ENCODE measurements at places on chromosomes 3 and 15.

- peak; percentile 82 for DNase-seq
Observed at GRCh38 chr3:62622553-62623174, 249.3 kb upstream of the FEZF2 start.

DNA sequence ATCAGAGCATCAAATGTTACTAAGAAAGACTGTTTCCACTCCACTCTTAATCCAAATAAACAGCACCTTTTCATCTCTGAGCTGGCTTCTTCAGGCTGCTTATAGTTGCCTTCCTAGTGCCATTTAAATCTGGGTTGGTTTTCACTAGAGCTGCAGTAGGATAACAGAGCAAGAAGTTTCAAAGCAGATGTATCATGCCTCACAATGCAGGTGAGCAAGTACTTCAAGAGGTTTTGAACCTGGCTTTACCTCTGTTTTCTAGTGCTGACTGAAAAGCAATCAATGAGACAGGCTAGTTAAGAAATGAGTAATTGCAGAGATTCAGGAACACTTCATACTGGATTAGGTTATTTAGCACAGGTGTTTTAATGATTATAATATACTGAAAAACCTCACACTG, 147.7 kb upstream of the SATB1 start:
- no peak for DNase-seq

DNA sequence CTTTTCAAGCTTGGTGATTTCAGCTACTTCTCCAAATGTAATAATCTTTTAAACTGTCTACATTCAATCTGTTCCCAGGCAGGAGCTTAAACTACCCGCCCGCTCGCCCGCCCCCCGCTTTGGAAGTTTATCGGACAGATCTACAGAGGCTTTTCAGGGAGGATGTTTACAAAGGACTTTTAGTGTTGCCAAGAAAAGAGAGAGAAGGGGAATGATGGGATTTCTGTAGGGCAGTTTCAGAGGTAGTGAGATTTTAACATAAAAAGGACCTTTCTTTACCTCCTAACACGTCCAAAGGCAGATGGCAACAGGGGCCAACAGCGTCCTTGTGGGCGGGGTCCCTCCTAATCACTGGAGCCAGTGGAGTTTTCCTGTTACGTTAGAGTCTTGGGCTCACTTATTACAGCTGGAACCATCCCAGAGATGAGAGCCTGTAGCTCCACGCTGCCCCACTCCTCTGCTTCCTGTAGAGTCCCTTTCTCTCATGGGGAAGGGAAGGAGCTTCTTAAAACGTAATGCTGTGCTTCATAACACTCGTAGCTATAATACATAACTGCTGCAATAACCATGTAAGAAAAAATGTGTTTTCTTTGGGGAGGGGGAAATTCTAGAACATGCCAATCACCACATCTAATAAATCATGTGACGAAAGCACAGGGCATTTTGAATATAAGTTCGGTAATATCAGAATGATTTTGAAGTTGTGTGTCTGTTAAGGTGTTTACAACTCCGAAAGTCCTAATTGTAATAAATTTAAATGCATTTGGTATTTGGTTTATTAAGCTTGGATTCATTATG, 30.9 kb downstream of the HES1 start:
- DNase-seq = no peak

- no peak for DNase-seq
Observed at GRCh38 chr15:36808411-36809160, 229.2 kb downstream of the CDIN1 start.

DNA sequence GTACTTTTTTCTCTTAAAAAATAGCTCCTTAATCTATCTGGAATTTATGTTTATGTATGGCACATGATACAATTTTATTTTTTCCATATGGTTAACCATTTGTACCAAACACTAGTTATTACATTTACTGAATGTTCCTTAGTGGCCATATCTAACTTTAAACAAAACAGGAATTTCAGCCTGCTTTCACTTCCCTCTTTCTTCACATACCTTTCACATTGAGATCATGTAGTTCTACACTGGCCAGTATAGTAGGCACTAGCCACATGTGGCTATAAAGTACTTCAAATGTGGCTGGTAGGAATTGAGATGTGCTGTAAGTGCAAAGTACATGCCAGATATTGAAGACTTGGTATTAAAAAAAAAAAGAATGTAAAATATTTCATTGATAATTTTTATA, 4.7 kb upstream of the RYK start:
- DNase-seq = no peak

DNA sequence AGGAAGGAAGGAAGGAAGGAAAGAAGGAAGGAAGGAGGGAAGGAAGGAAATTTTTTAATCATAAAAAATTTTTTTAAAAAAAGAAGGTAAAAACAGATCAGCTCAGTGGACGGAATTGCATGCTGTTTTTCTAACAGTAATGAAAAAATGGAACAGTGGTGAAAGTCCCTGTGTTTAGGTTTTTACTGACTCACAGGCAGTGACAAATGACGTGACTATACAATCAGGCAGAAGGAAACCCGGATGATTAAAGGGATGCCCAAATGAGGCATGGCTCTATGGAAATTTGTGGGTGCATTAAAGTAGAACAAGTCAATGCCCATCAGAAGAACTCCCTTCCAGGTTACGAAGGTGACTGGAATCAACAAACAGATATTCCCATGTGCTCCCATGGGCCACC, 135.0 kb downstream of the IMPG2 start:
- no peak for DNase-seq

DNA sequence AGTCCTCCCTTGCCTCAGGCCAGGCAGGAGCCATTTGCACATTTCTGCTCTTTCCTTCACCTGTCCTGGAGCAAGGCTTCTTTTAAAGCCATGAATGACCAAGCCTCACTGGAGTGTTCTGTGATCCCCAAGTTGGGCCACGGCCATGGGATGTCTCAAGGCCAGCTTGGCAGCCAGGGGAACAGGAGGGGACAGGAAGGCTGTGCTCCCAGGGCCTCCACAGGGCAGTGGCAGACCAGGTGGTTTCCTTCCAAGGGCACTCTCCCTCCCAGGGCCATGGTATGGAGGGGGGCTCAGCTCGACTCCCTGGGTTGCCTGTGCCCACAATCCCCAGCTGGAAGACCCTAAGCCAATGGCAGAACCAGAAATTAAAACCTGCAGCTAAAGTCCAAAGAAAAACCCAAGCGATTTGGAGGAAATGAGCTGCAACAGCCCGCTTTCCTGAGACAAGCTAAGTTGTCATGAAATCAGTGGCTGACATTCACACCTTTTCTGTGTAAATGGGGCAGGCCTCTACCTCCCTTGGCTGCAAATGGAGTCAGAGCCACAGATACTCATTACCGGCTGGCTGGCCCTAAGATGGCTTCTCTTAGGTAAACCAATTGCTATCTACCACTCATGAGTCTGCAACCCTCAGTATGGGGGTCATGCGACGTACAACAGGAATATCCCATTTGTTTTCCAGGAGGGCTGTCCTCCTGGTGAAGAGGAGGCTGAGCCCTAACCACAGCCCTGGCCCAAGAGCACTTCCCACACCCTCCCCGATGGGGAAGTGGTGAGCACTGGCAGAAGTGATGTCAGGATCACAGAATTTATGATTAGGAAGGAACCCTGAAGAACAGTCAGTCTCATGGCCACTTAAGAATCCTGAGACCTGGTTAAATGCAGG, 83.3 kb downstream of the SNRK start:
- no peak for DNase-seq

GRCh38 chr15:39364721-39365120, 216.2 kb upstream of the THBS1 start:
- no peak for DNase-seq

DNA sequence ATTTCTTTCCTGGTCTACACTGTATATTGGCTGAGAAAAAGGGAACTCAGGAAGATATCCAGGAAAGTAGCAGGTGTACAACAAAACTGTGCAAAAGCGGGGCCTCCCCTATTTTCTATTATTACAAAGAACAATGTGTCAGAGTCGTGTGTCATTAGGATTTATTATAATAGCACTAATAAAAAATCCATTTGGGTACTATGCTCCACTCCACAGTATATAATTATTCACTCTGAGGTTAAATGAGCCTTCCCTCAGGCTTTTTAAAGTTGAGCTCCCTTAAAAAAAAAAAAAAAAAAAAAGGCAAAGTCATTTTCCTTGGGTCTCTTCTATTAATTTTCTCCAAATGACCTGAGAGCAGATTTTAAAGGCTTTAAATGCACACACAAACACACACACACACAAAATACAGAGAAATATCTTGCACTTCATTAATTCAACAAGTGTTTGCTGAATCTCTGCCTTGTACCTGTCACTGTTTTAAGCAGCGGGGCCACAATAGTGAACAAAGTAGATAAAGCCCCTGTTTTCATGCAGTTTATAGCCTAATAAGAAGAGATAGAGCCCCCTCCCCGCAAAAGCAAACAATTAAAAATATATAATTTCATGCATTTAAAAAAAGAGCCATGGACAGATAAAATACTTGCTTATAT, 1.3 kb upstream of the DPP8 start:
- DNase-seq = no peak

GRCh38 chr3:125624341-125624740, 29.0 kb upstream of the OSBPL11 start:
- DNase-seq = peak; percentile 14

DNA sequence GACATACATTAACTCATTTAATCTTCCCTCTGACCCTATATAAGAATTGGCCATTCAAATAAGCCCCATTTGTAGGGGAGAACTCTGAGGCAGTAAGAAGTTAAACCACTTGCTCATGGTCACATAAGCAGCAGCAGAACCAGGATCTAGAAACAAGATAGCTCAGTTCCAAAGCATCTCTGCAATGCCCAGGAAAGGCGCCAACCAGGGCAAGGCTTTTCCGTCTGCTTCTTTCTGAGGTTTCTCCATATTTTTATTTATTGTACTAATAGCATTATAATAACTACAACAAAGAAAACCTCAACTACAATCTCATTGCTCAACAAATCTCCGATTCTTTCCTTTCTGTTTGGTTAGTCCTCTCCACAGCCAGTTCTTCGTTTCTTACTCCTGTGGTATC, 4.3 kb upstream of the UBE2E2 start:
- DNase-seq = peak; percentile 72

GRCh38 chr3:70919091-70919490, 606.7 kb upstream of the MDFIC2 start:
- no peak for DNase-seq

- DNase-seq = no peak
Observed at GRCh38 chr15:22947101-22948000, 32.8 kb downstream of the CYFIP1 start.

Data from adipocyte (in vitro differentiated cells).